Fibroblast of lung (primary cell): ENCODE measurements at places on chromosomes 12 and 14. TPM values are rescaled to one million over a fixed set of nuclear protein-coding genes. Genes with fewer than 3 reads are reported as not detected.

Gene ENDOU
- total RNA-seq = 0.17 TPM in 1 of 2 replicates, not detected in the other

Gene PROX2
- not detected in 2 replicates for total RNA-seq

Gene TAS2R50
- 1.3 and 2.3 TPM in 2 replicates for total RNA-seq

Gene FBLN5
- 13.4 and 33.4 TPM in 2 replicates for total RNA-seq

DNA sequence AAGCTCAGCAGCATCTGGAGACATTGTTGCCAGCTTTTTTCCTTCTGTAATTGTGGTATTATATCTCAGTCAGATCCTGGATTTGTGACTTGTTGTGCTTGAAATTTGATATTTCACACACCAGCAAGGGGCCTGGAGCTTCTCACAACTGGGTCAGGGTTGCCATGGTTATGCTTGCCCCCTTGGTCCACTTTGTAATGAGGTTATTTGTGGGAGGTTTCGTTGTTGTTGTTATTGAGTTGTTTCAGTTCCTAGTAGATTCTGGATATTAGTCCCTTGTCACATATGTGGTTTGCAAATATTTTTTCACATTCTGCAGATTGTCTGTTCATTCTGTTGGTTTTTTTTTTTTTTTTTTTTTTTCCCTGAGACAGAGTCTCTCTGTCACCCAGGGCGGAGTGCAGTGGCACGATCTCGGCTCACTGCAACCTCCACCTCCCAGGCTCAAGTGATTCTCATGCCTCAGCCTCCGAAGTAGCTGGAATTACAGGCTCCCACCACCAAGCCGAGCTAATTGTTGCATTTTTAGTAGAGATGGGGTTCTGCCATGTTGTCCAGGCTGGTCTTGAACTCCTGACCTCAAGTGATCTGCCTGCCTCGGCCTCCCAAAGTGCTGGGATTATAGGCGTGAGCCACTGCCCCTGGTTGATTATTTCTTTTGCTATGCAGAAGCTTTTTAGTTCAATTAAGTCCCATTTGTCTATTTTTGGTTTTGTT, 80.6 kb upstream of the ETV6 start:
- no peak for DNase-seq

DNA sequence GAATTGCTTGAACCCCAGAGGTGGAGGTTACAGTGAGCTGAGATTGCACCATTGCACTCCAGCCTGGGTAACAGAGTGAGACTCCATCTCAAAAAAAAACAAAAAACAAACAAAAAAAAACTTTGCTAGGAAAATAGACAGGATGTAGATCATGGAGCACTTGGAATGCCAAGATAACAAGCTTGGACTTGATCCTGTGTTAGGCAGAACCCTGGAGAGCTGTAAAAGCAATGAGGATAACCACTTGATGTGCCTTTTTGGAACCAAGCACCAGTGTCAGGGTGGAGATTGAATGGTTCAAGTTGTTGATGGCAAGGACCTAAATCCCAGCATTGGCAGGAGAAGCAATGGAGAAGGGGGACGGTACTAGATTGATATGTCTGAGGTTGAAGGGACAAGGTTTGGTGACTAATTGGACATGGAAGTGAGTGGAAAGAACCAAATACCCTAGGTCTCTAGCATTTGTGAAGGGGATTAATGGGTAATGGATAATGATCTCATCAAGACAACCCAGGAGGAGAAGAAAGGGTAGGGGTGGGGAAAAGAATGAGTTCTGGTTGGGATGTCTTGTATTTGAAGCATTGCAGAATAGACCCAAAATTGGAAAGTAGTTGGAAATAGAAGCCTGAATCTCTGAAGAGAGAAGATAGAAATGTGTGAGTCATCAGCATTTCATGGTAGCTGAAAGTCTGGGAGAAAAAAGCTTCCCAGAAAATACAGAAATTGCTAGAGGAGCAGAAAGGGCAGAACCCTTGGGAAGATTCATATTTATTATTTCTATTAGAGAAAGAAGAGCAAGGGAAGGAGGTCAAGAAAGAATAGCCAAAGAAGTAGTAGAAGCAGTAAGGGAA, 176.7 kb downstream of the NUAK1 start:
- DNase-seq = peak; percentile 81

- DNase-seq = no peak
Measured at GRCh38 chr14:100503251-100503650, 84.0 kb downstream of the BEGAIN start.

DNA sequence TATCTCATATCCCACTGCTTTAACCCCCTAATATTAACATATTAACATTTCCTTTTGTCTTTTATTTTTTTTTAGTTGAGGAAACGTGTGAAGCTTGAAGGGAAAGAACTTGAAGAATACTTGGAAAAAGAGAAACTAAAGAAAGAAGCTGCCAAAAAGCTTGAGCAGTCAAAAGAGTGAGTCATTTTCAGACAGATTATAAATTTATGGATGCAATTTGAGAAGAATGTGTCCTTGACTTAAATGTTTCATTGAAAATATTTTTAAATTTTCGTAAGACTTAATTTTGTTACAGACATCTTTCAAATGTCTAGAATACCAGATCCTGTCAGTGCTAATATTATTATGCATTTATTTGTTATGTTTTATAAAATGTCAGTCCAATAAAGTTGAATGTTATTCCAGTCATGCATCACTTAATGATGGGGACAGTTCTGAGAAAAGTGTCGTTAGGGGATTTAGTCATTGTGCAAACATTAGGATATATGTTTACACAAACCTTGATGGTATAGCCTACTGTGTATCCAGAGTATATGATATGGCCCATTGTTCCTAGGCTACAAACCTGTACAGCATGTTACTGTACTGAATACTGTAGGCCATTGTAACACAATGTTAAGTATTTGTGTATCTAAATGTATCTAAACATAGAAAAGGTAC, 32.6 kb downstream of the CPSF2 start:
- peak; percentile 21 for DNase-seq

GRCh38 chr12:75820848-75821578, 210.6 kb downstream of the PHLDA1 start:
- DNase-seq = peak; percentile 100

- no peak for DNase-seq
Measured at GRCh38 chr14:38710196-38710595, 392.8 kb downstream of the SEC23A start.

GRCh38 chr14:32473464-32473855, 144.4 kb downstream of the AKAP6 start:
- DNase-seq = no peak

DNA sequence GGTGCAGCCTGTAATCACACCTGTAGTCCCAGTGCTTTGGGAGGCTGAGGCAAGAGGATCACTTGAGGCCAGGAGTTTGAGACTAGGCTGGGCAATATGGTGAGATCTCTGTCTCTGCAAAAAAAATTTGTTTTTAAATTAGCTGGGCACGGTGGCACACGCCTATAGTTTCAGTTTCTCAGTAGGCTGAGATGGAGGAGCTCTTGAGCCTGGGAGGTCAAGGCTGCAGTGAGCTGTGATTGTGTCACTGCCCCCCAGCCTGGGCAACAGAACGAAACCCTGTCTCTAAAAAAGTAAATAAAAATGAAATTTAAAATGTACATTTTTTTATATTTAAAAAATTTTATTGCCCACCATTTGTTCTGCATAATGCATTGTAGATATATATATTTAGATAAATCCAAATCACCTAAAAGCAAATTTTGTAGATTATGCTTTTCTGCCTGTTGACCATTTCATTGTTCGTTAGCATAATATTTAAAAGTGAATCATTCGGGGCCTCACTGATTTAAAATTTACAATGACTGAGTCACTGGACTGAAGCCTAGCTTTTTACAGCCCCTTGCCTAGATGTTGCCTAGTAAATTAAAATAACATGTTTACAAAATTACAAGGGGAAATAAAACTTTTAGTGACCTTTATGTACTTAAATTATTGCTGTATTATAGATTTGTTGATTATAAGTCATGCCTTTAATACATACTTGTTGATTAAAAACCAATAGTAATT, 87.9 kb downstream of the USP15 start:
- DNase-seq = peak; percentile 55
